Mucosa of gallbladder (tissue), 1 donor: ENCODE measurements at places on chromosomes 7 and 10.

- DNase-seq: no peak
Measured at GRCh38 chr7:92643821-92644220, 53.6 kb upstream of the FAM133B start.

- DNase-seq: no peak
Measured at GRCh38 chr10:73838827-73839226, 27.4 kb upstream of the NDST2 start.

DNA sequence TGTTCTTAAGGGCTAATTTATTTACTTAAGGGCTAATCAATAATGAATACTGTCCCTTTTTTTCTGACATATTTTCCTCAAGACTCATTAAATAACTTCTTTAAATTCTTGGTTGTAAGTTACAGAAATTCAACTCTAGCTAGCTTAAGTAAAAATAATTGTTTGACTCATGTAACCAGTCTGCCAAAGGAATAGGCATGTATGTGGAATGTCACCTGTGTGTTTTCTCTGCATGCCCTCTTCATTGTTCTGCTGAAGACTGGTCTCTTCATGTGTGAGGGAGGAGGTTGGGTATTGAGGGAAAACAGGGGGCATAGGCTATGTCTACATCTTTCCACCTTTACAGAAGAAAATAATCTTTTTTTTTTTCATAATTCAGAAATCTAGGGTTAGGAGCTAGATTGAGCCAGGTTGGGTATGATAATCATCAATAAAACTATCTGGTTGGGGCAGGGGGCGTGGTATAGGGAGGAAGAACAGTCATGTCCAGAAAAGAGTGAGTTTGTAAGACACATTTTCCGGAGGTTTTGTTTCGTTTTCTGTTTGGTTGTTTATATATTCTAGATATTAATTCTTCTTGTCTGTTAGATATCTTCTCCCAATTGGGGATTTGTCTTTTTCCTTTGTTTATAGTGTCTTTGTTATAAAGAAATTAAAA is 37.9 kb downstream of the EXOC4 start:
- no peak for DNase-seq

DNA sequence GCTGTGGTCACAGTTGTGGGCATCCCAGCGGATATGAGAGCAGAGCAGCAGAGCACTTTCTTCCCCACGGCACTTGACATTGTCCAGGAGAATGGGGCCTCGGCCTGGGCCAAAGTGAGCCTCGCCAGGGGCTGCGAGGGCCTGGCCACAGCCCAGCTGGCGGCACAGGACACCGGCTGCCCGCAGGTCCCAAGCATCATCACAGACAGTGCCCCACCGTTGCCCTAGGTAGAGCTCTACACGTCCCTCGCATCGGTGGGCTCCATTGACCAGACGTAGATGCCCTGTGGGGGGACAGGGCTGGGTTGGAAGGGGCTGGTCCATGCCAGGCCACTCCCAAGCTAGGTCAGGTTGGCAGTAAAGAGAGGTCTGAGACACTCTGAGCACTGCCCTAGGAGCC is 19.4 kb downstream of the SSC4D start:
- DNase-seq: no peak

- DNase-seq: no peak
Measured at GRCh38 chr10:13909516-13910258, 322.9 kb downstream of the PRPF18 start.
